ENCODE measurements at places on chromosomes 2 and 18.

DNA sequence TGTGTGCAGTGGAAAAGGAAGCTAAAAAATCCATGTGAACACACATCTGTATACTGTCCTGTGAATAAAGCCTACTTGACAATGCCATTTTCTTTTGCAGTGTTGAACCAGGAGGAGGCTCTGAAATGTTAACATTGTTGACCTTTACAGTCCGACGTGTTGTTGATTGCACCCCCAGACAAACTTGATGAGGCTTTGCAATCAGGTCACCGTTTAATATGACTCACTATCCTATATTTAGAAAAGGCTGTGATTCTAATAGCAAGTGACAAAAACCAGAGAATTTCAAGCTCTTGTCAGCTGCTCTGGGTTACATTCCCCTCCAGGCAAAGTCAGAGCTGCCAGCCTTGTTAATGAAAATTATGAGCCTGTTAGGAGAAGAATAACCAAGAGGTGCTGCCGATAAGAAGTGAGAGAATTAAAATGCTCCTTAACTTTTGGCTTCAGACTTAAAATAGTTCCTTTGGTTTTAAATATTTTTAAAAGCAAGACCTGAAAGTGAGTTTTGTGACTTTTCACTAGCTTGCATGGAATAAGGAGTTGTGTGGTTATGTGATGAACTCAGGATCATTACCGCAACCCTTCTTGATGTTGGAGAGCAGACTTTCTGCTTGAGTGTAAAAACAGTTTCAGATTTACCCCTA, 162.1 kb downstream of the QPCT start:
- peak; percentile 43 for DNase-seq

GRCh38 chr2:95076705-95077529, 44.7 kb downstream of the MRPS5 start:
- peak; percentile 39 for DNase-seq

DNA sequence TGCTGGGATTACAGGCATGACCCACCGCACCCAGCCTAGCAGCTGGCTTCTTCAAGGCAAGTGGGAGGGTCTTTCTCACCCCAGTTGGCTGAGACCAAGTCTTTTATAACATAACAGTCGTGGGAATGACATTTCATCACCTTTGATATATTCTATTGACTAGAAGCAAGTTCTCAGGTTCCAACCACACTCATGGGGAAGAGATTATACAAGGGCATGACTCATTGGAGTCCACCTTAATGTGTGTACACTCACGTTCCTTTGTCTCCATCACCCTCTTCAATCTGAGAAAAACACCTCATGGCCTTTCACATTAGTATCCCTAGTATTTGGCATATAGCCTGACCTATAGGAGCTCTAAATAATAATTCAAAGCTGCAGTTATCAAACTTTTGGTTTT, 2.8 kb upstream of the BBS5 start:
- peak; percentile 61 for DNase-seq

- peak; percentile 4 for DNase-seq
Measured at GRCh38 chr2:134773759-134774742, 55.3 kb upstream of the TMEM163 start.

GRCh38 chr2:72789241-72789640, 36.6 kb downstream of the EXOC6B start:
- DNase-seq = no peak

- no peak for DNase-seq
Measured at GRCh38 chr2:100708333-100708732, 111.6 kb upstream of the NPAS2 start.

DNA sequence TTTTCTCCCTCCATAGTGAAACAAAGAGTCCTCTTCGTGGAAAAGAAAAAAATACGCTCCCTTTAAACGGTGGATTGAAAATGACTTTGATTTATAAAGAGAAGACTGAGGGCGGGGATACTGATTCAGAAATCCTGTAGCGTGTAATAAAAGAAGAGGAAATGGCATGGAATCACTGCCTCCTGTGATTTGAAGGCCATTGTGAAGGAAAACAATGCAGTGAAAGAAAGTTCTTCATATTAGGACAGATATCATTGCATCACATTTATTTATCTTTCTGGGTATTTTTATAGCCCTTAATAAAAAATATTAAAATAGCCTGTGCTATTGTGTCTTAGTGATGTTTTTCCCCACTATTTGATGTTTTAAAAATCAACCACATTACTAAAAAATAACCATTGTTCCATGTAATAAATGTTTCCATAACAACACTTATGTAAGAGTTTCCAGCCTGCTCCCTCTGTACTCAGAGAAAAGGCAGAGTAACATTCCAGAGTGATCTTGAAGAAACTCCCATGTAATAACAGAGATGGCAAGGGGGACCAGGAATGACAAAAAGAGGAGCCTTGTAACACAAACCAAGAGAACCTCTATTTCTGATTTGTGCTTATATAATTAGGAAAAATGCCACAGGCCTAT, 8.0 kb downstream of the MRPL33 start:
- DNase-seq = no peak

Measured in IMR-90 (cell line).